ENCODE measurements at places on chromosomes 6 and 20.

GRCh38 chr6:31908791-31909190 is 6.9 kb upstream of the ZBTB12 start:
- DNase-seq = no peak

DNA sequence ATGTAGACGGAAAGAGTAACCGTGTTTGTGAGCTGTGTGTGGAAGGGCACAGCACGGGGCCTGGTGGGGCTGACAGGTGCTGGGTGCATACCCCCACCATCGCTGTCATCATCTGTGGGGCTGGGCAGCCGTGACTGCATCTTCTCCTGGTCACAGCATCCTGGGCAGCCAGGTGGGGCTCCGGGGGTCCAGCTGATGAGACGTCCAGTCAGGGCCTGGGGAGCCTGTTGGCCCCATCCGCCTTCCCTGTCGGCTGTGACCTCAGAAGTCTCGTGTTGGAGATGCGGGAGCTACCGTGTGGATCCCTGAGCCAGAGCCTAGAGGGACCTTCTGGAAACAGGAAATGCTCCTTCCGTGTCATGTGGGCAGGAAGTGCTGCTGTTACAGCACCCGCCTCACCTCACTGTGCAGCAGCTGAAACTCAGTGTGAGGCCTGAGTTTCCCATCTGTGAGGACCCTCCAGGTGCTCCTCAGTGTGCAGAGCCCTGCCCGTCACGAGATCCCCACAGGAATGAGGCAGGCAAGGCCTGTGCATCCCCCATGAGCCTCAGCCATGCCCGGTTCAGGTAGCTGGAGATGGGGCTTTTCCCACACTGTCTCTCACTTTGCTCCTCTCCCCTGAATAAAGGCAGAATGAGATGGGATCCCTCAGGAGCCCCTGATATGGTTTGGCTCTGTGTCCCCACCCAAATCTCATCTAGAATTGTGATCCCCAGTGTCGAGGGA is 108.7 kb downstream of the ERMARD start:
- DNase-seq = no peak

DNA sequence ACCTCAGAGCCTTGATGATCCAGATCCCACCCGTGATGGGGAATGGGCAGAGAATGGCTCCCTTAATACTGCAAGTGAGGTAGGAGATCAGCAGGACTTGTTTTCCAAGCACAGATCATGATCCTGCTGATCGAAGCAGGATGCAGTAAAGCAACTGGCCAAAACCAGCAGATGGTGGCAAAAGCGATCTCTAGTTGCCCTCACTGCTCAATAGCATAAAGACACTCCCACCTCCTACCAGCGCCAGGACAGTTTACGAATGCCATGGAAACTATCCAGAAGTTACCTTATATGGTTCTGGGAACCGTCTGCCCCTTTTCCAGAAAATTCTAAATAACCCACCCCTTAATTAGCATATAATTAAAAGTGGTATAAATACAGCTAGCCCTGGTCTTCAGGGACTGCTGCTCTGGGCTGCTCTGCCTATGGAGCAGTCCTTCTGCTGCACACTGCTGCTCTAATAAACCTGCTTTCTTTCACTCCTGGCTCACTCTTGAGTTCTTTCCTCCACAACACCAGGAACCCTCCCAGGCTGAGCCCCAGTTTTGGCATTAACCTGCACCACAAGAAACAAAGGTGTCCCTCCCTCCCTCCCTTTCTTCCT is 415.8 kb downstream of the PREX1 start:
- DNase-seq = no peak

GRCh38 chr6:111727041-111727440 is 121.4 kb upstream of the TRAF3IP2 start:
- DNase-seq = no peak

DNA sequence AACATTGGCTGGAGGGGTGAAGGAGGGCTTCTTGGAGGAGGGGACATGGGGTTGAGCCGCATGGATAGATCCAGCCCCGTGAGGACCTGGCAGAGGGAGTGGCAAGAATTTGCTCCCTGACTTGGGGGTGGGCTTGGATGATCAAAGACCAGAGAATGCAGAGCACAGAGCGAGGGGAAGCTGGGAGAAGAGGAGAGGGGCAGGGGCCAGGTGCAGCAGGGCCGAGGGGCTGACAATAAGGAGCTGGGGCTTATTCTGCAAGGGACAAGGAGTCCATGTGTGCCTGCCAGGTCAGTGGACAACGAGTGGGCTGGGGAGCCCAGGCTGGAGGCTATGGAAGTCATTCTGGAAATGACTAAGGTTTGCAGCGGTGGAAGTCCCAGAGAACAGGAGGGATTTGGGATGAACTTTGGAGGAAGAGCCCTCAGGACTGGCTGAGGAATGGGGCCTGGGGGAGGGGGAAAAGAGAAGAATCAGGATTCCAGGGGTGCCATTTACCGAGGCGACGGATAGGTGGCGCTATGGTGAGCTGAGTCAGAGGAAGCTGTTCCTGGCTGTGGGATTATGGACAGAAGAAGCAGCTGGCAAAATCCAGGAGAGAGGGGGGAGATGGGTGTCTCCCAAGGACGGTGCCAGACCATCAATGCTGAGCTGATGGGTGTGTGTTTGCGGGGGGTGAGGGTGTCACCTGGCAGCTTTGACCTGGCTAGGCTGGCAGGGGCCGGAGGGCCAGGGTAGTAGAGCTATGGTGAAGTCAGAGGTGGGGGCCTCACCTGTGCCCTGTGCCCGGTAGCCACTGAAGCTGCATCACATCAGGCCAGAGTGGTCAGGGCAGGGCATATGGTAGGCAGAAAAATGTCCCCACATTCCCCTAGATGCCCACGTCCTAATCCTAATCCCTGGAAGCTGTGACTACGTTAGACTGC is 7.8 kb downstream of the KCNG1 start:
- no peak for DNase-seq

GRCh38 chr6:6931071-6932025 is 176.4 kb upstream of the RREB1 start:
- DNase-seq = no peak

DNA sequence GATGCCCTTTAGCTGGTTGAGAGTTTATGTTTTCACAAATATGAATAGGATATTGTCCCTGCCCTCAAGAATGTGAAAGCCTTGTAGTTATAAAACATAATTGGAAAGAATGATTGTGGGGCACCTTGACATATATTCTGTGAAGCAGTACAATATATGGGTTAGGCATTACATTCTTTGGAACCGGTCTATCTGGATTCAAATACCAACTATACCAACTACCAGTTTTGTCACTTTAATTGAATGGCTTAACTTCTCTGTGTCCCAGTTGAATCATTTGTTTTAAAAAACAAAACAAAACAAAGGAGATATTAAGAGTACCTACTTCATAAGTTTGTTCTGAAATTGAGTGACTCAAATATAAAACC is 146.5 kb downstream of the TBC1D32 start:
- no peak for DNase-seq

GRCh38 chr6:1561355-1561754 is 48.4 kb upstream of the FOXC1 start:
- DNase-seq = no peak

GRCh38 chr6:116447496-116448011 is 13.6 kb upstream of the CALHM6 start:
- no peak for DNase-seq

DNA sequence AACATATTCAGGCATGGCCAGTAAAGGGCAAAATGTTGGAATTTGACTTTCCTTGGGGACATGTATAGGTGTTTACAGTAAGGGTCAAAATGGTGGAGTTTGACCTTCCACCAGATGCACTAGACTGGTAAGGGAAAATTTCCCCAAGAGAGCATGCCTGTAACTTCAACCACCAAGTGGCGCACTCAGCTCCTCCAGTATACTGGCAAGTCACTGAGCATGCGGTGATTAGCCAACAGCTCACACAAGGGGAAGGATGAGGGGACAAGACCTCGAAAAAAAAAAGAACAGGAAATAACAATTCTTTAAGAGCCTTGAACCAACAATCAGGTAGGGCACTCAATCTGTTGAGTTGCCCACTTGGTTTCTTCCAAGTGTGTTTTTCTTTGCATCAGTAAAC is 140.9 kb downstream of the EYS start:
- DNase-seq = no peak

GRCh38 chr6:118913161-118913560 is 19.2 kb downstream of the ASF1A start:
- no peak for DNase-seq

- no peak for DNase-seq
Observed at GRCh38 chr6:166075186-166075585, 92.5 kb downstream of the TBXT start.

DNA sequence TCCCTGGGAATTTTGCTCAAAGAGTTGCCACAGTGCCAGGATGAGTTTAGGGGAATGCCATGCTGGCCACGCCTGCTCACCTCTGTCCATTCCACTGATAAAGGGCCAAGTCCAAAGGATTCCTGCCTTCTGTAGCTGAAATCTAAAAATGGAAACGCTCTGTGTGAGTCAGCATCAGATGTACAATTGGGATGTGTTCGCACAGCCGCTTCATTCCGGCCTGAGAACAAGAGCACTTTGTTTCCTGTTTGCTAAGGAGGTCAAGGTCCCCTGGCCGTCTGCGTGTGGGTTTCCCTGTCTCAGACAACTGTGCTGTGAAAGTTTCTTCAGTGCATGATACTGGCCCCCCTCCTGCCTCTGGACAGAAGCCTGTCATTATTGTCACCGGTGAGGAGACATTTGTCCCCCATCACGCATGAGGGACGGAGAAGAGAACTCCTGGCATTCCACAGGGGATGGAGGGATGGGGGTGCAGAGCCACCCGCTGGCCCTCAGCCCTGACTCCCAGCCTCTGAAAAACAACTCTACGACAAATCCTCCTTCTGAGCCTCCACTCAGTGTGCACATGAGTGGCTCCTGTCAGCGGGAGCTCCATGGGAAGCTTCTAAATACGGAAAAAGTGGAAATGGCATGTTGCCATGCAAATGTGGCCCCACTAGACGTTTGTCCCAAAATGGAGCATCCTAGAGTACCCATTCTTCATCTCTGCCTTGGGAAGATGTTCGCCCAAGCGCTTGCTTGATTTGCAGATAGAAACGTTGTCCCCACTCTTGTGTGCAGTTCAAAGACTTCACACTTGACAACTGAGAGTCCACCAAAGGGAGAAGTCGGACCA is 143.5 kb upstream of the AFDN start:
- no peak for DNase-seq

GRCh38 chr6:156167625-156168071 is 609.5 kb upstream of the ARID1B start:
- no peak for DNase-seq

GRCh38 chr20:63430891-63431290 is 41.6 kb downstream of the KCNQ2 start:
- no peak for DNase-seq

- DNase-seq = no peak
Observed at GRCh38 chr6:34227761-34228421, 8.8 kb upstream of the HMGA1 start.

DNA sequence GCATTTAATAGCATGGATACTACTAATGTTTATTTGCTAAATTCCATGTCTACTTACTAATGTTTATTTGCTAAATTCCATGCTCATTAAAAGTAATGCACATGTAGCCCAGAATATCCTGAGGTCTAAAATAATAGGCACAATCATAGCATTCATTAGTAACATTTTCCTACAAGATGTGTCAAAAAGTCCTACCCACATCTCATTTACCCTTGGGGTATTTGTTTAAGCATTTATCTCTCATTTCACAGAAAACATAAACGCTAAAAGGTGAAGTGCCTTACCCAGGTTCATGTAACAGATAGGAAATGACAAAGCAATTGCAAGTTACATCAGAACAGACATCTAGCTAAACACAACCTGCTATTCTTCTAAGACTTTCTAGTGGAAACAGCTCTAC is 457.1 kb downstream of the HACE1 start:
- no peak for DNase-seq

- peak; percentile 19 for DNase-seq
Observed at GRCh38 chr6:148250975-148251685, 91.5 kb upstream of the SASH1 start.

- DNase-seq = no peak
Observed at GRCh38 chr6:75206576-75207342, 906 bp upstream of the COL12A1 start.

DNA sequence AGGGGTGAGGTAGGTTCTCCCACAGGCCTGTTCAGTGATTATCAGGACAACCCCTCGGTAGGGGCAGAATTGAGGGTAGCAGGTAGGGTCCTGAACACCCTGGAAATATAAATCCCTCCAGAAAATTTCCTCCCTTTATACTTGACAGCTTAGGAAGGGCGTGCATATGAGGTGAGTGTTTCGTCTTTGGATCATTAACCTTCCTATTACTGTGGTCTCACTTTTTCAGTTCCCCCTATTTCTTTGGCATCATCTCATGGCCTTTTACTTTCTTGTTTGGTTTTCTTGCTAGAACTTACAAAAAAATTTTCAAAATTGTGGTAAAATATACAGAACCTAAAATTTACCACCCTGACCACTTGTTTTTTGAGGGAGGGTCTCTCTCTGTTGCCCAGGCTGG is 18.7 kb upstream of the EPB41L1 start:
- DNase-seq = no peak

DNA sequence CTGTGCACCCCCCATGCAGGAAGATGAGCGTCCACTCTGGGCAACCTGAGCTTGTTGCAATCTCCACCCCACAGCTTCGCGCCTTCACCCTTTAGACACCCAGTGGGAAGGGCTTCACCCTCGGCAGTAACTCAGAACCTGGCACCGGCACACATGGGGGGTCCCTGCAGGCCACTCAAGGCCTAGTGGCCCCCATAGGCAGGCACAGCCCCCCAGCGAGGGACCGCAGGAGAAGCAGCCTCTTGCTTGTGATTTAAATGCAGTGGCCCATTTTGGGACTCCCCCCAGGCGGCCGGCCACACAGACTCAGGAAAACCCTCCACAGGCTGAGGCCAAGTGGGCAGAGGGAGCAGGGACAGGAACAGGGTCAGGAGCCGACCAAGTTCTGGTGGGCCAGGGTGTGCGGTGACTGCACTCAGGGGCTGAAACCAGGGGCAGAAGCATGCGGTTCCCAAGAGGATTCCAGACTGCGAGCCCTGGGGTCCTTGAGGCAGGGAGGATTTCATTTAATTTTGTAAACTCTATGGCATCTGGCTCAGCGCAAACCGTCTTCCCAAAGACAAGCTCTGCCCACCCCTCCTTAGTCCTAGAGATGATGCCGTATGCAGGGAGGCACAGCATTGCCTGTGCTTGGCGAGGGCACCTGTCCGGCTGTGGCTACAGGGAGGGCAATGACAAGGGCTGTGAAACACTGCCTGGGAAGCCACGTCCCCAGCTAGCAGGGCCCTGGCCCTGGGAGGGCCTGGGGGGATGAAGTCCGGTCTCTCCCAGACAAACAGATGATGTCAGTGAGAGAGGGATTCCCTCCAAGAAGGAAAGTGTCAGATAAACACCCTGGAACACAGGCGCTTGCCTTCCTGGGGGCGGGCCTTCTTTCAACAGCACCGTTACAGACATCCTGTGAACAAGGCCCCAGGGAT is 52.9 kb upstream of the GPR31 start:
- DNase-seq = no peak

DNA sequence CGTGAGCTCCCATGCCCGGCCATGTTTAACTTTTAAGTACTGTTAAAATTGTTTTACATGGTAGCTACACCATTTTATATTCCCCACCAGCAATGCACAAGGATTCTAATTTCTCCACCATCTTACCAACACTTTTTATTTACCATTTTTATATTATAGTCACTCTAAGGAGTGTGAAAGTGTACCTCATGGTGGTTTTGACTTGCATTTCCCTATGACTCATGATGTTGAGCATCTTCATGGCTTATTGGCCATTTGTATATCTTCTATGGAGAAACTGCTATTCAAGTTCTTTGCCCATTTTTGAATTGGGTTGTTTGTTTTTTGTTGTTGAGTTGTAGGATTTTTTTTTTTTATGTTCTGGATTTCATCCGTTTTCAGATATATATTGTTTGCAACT is 15.6 kb upstream of the BPHL start:
- no peak for DNase-seq

All from CD4-positive, alpha-beta T cell treated with Interleukin-10 for 1 hour (primary cell).